ENCODE measurements at places on chromosomes 13 and 19.

DNA sequence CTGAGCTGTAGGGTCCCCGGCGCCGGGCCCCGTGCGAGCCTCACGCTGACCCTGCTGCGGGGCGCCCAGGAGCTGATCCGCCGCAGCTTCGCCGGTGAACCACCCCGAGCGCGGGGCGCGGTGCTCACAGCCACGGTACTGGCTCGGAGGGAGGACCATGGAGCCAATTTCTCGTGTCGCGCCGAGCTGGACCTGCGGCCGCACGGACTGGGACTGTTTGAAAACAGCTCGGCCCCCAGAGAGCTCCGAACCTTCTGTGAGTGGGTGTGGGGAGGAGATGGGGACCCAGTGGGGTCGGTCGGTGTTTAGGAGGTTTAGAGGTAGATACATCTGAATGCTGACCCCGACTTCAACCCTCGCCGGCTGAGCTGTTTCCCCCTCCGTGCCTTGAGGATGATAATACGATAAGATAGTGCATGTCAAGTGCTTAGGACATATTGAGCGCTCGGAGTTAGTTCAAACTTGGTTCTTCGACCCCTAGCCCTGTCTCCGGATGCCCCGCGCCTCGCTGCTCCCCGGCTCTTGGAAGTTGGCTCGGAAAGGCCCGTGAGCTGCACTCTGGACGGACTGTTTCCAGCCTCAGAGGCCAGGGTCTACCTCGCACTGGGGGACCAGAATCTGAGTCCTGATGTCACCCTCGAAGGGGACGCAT lies 1.9 kb downstream of the ICAM5 start:
- no peak for DNase-seq

- DNase-seq, result peak; percentile 86
These were observed at the start of gene CD320 for GRCh38 chr19:8307965-8308866. Gene CD320, minus strand, starts transcription at chr19:8308358. Its CDS starts 68 bp downstream, at chr19:8308290.

GRCh38 chr13:108961542-108962125 lies 332.2 kb downstream of the MYO16 start:
- DNase-seq, result no peak

- no peak for DNase-seq
These were observed 2.7 kb upstream of the KCNRG start for GRCh38 chr13:50012396-50013169.

GRCh38 chr19:7644550-7644877 lies 7.6 kb downstream of the STXBP2 start:
- no peak for DNase-seq

DNA sequence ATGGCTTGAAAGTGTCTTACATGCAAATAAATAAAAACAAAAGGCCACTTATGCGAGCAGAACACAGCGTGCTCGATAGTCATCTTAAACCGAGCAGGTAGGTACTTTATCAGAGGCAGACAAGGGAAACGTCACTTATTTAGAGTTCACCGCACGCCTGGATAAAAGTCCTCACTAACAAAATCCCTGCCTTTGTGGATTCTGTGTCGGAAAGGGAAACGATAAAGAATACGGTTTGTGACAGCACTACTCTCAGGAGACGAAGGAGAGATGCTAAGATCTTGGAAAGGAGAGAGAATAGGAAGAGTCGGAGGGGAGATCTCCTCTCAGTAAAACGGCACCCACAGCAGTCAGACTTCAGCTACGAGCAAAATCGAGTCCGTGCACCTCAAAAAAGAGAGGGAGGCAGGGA lies 581 bp downstream of the RCBTB1 start:
- no peak for DNase-seq

GRCh38 chr19:54042989-54043388 lies 20.7 kb downstream of the VSTM1 start:
- no peak for DNase-seq

- no peak for DNase-seq
These were observed 124.2 kb downstream of the LMO7 start for GRCh38 chr13:75760131-75761021.

GRCh38 chr19:29873024-29873800 lies 61.4 kb downstream of the CCNE1 start:
- DNase-seq, result no peak

DNA sequence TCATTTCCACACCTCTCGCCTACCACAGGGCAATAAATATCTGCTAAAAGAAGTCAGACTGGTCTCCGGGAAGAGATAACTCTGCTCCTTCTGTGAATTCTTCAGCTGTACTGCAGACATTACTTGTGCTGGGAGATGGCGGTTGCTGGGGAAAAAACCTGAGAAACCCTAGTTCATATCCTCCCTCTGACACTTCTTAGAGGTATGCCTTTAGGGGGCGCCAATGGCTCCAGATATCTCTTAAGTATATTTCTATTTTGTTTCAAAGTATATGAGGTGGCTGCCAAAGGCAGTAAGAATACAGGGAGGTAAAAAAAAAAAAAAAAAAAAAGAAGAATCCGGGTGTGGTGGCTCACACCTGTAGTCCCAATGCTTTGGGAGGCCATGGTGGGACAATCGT lies 175.2 kb downstream of the PAN3 start:
- no peak for DNase-seq

DNA sequence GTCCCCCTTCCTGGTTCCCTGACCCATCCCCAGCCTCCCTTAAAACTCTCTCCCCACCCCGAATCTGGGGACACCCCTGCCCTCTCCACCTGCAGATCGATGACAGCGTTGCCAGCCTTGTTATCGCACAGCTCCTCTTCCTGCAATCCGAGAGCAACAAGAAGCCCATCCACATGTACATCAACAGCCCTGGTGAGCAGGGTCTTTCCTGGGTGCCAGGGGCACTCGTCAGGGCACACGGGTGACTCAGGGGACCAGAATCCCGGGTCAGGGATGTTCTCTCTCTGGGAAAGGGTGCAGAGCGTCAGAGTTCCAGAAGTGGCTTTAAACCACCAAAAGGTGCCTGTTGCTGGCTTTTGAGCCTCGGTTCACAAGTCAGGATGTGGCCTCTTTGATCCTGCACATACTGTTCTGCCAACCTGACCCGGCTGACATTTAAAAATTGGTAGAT lies 1.0 kb downstream of the CLPP start:
- DNase-seq, result no peak

- DNase-seq, result peak; percentile 21
These were observed at the start of gene CCNA1 for GRCh38 chr13:36432106-36432544. Gene CCNA1, plus strand, starts transcription at chr13:36432495. Its CDS starts 562 bp downstream, at chr13:36433057.

DNA sequence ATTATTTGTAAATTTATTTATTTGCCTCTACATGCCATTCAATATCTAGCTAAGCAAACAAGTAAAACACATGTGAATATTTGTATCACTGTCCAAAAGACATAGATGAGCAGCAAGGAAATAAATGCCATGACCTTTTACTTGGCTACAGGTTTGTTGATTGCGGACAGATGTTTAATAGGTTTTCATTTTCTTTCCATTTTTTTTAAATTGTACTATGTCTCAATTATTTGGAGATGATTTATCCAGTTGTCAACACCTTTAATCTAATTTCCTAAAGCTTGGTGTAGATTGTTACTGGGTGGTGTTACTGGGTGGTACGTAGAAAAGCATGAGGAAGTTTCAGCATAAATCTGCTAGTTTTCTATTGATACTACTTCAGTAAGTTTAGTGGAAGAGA lies 560.6 kb upstream of the SPRY2 start:
- DNase-seq, result no peak

DNA sequence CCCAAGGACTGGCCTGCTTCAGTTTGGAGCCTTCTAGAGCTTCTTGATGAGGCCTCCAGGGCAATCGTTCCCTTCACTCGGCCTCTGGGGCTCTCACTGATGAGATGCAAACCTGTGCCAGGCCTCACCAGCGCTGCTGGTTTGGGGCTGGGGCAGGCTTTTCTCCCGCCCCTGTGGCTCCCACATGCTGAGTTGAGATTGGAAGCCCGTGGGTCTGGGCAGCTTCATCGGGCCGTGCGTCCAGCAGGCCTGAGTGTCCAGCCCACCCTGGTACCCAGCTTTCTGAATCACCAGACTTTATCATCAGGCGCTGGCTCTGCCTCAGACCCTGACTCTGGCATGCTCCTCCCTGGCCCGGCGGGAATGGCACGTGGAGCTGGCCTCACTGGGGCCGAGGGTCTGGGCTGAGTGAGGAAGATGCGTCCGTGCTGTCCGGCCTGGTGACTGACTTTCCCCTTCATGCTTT lies 4.3 kb downstream of the CALM3 start:
- DNase-seq, result no peak

GRCh38 chr13:99501848-99502301 lies 603 bp downstream of the TM9SF2 start:
- no peak for DNase-seq

DNA sequence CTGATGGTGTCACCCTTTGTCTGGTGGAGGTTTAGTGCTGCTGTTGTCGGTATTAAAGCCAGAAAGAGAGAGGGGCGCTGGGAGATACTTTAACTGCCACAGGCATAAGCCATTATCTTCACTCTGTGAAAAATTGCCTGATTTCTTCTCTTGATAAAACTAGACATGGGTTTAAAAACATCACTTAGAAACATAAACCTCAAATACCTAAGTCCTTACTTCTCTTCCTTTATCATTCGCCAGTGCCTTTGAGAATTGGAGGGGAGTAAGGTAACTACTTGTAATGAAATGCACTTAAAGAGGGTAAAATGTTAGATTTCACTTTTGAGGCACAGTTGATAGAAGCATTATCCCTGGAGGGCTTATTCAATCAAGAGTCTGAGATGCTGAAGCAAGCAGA lies 434.5 kb downstream of the OLFM4 start:
- no peak for DNase-seq

DNA sequence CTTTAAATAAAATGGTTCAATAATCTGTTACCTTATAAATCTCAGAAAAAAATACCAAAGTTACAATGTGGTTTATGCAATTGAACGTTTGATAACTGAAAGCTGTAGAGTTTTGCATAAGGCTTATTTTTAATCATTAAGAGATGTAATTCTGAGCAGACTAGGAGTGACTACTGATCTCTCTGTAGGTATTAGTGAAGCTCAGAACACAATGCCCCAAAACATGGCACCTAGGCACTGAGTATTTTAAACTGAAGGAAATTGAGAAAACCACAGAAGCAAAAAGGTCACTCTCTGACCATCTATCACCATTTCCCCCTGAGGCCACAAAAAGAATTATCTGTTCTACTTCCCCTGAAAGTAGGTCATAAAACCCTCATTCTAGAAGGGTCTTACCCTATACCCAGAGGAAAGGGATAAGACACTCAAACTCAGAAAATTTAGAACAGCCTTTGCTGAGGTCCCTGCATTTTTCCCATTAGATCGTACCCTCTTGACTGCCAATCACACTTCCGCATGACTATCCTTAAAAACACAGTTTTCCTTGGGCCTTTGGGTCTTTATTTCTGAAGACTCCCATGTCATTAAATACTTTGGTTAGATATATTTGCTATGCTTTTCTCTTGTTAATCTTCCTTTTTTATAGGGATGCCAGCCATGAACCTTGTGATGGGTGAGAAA lies 158.1 kb downstream of the PCDH9 start:
- DNase-seq, result no peak

- no peak for DNase-seq
These were observed 356.8 kb upstream of the SLITRK1 start for GRCh38 chr13:84239032-84239431.

GRCh38 chr13:94712812-94713560 lies 641 bp upstream of the SOX21 start:
- peak; percentile 41 for DNase-seq

- DNase-seq, result no peak
These were observed 217.3 kb downstream of the LHFPL6 start for GRCh38 chr13:39385621-39386231.

DNA sequence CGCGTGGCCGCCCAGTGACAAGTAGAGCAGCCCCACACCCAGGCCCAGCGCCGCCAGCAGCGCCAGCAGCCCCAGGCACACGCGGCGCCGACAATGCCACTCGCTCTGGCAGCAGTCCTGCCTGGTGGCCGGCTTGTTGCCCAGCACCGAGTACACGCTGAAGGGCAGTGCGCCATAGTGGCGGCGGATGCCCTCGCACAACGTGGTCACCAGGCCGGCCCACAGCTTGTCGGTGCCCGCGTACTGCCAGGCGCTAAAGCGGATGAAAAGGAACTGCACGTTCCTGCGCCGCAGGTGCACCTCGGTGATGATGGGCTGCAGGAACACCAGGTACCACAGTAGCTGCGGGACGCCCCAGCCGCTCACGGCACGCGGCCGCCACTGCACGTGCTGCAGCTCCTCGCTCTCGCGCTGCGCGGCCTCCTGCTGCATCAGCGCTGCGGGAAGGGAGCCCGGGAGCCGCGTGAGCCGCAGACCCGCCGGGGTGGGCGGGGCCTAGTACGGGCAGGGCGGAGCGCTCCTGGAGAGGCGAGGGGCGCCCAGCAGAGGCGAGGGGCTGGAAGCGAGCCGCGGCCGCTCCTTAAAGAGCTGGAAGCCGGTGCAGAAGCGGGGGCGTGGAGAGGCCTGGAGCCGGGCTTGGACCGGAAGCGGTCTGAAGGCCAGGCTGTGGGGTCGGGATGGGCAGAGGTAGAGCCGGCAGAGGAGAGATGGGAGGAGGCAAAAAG lies 7.3 kb downstream of the NKPD1 start:
- DNase-seq, result no peak

DNA sequence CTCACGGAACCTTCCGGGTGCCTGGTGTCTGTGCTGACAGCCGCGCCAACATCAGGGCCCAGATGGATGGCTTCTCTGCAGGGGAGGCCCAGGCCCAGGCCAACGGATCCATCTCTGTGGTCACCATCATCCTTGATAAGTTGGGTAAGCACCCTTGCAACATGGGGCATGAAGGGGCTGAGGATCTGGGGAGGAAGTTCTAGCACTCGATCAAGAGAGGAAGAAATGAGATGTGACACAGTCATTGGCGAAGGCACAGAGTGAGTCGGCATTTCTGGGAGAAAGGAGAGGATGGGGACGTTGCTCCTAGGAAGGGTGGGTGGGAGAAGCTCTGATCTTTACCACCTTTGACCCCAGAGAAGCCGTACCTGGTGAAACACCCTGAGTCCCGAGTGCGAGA lies 4.4 kb downstream of the CILP2 start:
- no peak for DNase-seq

DNA sequence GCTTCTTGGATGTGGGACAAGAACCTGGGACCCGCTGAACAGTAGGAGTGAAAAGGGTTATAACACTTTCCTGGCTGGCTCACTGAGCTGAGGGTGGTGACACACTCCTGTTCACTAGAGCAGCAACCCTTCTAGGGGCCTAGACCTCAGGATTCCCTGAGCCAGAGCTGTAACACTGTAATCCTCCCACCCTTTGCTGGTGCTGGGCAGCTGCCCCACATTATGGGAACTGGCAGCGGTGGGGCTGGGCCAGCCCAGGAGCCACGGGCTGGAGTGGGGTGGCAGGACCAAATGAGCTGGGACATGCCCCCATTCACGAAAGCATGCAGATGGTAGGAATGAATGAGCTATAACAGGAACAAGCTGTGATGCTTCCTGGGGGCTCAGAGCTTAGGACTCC lies 110.6 kb downstream of the B3GLCT start:
- DNase-seq, result no peak

- DNase-seq, result no peak
These were observed 12.0 kb upstream of the NUMBL start for GRCh38 chr19:40702337-40703012.

GRCh38 chr13:48158915-48159314 lies 64.0 kb upstream of the MED4 start:
- DNase-seq, result no peak

DNA sequence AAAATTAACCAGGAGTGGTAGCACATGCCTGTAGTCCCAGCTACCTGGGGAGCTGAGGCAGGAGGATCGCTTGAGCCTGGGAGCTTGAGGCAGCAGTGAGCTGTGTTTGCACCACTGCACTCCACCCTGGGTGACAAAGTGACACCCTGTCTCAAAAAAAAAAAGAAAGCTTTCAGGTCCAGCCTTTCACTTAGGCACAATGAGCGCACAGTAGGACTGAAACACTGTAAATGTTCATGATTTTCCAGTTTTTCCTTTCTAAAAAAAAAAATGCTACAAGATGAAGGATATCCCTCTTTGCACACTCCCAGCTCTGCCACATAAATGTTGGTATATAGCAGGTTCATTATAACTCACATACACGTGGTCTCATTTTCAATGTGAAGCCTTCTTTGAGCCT lies 17.9 kb downstream of the ZNF114 start:
- no peak for DNase-seq

All from NCI-H510A (cell line).